ENCODE measurements at places on chromosomes 7 and 10.

DNA sequence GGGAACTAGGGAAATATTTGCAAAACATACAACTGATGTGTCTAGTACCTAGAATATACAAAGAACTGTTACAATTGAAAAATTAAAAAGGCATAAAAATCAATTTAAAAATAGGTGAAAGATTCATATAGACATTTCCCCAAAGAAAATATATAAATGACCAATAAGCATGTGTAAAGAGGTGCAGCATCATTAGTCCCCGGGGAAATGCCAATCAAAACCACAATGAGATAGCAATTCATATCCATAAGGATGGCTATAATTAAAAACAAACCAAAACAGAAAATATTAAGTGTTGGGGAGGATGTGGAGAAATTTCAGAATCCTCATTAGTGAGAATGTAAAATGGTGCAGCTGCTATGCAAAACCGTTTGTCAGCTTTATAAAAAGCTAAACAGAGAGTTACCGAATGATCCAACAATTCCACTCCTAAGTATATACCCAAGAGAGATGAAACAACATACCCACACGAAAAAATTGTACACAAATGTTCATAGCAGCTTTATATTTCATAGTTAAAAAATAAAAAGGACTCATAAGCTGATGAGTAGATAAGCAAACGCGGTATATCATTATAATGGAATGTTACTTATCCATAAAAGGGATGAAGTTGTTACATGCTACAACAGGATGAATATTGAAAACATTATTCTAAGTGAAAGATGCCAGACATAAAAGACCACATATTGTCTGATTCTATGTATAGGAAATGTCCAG is 210.1 kb upstream of the INHBA start:
- DNase-seq, result no peak

DNA sequence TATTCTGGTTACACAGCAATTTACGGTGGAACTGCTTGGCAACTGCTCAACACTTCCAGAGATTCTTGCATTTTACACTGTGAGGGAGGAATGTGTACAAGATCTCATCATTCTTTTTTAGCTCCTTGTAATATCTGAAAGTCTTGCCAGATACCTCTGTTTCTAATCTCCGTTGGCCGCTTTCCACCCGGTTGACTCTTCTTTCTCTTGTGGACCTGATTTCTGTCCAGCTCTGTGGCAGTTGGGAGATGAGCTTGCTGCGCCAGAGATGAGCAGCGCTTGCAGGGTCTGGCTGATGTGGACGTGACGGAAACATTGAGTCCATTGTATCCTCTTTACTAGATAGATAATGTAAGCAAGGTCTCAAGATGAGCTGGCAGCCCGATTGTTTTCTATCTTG is 27.6 kb downstream of the SPAG6 start:
- DNase-seq, result no peak

DNA sequence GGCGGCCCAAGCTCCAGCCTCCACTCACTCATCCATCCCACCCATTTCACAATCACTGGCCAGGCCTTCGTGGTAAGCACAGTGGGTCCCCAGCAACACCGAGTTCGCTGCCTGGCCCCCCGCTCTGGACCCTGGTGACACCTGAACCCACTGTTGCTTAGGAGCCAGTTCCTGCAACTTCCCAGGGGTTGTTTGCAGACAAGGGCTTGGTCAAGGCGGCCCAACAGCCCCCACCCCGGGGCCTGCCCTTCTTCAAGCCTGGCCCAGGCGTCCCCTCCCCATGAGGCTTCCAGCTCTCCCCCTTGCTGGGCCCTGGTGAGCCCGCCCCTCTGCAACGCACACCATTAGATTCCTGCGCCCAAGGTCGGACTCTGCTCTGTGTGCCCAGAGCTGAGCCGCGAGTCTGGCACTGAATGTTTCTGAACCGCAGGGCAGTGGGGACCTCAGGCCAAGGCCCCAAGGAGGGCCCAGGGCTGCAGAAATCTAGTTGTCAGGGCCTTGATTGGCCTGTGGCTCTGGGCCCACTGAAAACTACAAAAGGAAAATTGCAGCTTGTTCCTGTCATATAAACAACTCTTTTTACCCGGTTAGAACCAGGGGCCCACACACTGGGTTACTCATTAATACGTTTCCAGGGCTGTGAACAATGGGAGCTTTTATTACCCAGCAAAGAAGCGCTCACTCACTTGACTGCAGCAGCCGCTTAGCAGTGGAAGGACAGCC is 2.1 kb upstream of the COX19 start:
- DNase-seq, result no peak

DNA sequence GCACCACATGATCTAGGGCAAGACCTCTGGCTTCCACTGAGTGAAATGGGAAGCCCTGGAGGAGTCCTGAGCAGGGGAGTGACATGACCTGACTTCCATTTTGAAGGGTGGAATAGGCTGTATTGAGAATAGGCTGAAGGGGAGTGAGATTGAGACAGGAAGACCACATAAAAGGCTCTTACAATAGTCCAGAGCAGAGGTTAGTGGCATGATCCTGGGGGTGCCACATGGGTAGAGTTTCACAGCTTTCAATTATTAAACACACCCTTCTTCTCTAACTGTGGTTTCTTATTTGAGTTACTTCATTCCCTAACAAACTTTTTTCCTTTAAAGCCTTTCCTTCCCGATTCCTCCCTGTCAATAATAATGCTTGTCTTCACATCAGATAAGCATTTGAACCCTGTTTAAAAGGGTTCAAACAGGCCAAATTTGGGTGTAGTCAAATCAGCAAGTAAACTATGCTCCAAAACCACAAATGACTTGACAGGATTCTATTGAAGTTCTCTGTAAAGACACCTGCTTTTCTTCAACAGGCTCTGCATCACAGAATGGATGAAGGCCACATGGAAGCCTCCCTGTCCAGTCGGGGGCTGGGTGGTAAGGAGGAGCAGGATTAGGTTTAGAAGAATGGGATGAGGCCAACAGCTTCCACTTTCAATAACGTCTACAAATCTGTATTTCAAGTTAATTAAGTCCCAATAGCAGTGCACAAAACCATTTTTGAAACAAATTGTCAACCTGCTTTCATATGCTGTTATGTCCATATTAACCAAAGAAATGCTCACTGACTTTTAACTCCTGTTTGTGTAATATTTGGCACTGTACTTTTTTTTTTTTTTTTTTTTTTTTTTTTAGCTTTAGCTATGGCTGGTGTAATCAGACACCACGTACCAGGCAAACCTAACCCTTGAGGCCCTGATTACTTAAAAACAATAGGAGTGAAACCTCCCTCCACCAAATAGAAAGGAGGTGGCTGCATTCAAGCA is 131.9 kb downstream of the NRCAM start:
- DNase-seq, result no peak

- DNase-seq, result no peak
These were observed 29.7 kb downstream of the UNC5B start for GRCh38 chr10:71241830-71242621.

DNA sequence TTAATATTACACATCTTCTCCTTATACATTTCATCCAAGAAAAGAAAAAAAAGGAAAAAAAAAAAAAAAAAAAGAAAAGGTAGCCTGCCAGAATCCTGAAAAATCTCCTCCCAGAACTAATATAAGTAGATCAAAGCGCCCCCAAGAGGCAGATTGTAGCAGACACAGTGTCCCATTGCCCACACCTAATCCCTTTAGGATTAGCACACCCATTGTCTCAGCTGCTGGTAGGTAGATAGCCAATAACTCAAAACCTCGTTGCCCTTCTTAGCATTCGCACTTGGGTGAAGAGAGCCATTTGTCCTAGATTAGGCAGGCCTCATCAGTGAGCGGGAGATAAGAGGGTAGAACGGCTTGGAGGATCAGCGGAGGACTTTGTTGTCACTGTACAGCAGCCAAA is 100.2 kb upstream of the SORCS1 start:
- DNase-seq, result no peak

DNA sequence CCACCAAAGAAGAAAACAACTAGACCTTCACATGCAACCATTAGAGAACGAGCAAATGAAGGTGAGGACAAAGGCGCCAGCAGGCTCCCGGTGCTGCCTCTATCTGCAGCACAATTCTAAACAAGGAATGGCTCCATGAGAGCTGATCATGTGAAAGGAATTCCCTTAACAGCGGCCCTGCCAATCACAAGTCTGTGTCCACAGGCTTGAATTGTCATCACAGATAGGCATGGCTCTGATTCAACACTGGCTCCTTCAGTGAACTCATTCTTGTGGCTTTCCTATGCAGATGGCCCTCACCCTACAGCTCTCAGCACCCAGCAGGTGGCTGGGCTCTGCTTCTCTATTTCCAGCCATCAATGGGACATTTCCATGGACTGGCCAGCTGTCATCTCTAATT is 36.2 kb downstream of the LAMB1 start:
- DNase-seq, result no peak

- DNase-seq, result no peak
These were observed 128.0 kb upstream of the MBL2 start for GRCh38 chr10:52900593-52900992.
